Breast epithelium (tissue), 4 donors: ENCODE measurements at places on chromosomes 7 and 10. TPM values are rescaled to one million over a fixed set of nuclear protein-coding genes. Genes with fewer than 3 reads are reported as not detected.
A peak's percentile ranks its signal among the peaks of the same experiment; 100 is the strongest.

The SPOCK2 gene
- 4.5 TPM for total RNA-seq

The HABP2 gene
- 0.66 TPM for total RNA-seq

The ACTR3C gene
- 30.2 TPM for total RNA-seq

The C10orf67 gene
- total RNA-seq = not detected

The CRPPA gene
- 6.0 TPM for total RNA-seq

The CARD11 gene
- total RNA-seq = 0.80 TPM

The ANAPC16 gene
- total RNA-seq = 104 TPM

The SDK1 gene
- total RNA-seq = 18.2 TPM

The INMT gene
- total RNA-seq = 26.2 TPM

The TMEM196 gene
- total RNA-seq = not detected

The ATG9B gene
- 0.44 TPM for total RNA-seq

The PLCE1 gene
- total RNA-seq = 7.0 TPM

The PRTFDC1 gene
- 6.6 TPM for total RNA-seq

The NEUROG3 gene
- not detected for total RNA-seq

The ZNF22 gene
- total RNA-seq = 34.2 TPM

GRCh38 chr10:8563478-8563877 lies 509.0 kb downstream of the GATA3 start:
- DNase-seq = no peak

DNA sequence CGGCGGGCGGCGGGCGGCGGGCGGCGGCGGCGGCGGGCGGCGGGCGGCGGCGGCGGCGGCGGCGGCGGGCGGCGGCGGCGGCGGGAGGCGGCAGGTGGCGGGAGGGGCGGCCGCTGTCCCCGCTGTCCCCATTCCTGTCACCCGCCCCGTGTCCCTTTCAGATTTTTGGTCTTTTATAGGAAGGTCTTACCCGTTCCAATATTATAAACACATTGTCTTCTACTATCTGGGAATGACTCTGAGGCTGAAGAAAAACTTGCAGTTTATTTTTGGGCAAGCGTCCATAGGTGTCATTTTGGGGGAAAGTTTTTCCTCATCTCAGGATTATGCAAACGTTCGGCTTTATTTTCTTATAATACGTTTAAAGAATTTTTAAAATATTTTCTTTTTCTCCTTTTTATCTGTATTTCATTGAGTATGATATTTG lies 578 bp downstream of the ZNF713 start:
- no peak for DNase-seq

DNA sequence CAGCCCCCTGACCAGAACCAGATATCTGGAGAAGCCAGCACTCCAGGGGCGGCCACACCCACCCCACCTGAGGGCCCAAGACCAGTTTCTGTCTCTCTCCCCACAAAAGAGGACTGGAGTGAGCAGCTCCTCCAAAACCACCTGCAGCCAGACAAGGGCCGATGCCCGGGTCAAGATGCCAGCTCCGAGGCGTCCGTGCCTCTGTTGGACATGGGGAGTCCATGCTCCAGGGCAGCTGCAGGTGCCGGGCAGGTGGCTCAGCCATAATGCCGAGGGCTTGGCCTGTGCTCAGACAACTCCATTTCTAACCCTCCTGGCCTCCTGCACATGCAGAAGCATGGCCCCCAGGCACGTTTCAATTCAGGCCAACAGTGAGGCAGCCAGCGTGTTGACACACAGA lies 234.6 kb downstream of the MAD1L1 start:
- no peak for DNase-seq

DNA sequence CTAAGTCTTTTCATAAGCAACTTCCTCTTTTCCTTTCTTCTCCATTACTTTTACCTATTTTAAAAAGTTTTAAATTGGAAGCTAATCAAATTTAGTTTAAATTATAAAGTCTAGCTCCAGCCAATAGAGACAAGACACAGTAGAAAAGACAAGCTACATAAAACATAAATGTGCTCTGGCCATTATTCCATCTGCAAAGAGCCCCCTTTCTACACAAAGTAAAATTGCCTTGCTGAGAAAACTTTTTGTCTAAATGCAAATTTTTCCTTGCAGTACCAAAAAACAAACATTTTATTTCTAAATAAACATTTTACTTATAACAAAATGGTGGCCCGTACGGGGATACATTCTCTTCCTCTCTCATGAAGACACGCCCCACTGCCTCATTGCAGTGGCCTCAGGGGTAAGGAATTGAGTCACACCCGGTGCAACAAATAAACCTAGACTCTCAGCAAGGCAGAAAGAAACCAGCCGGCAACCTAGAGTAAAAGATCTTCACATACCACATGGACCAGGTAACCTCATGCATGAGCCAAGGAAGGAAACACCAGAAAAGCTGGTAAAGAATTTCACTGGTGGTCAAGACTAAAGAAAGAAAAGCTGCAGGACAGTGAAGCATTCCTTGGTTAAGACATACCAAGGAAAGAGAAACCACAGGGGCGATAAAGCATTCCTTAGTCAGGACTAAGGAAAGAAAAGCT lies 71.6 kb upstream of the ZNF746 start:
- DNase-seq = no peak

GRCh38 chr10:48501787-48502771 lies 102.8 kb downstream of the ARHGAP22 start:
- DNase-seq = no peak

DNA sequence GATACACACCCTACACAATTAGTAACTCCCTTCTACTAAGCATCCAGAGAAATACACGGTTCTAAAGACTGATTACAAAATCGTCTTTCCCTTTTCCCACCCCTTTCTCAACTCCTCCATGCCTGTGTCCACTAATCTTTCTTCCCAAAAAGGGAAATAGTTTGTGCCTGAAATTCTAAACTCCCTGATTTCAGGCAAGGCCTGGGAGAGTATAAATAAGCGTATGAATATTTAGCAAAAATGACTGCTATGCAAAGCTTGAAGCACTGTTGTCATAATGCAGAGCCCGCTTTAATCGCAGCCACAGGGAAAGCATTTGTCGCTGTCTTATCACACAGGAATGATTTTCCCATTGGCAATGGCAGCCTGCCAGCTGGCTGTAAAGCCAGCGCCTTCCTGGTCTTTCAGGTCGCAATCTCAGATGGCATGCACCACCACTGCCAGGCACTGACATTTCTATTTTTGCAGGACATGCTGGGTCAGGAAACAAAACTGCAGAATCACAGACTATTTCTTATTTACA lies 142.9 kb upstream of the PCGF5 start:
- DNase-seq = peak; percentile 70

DNA sequence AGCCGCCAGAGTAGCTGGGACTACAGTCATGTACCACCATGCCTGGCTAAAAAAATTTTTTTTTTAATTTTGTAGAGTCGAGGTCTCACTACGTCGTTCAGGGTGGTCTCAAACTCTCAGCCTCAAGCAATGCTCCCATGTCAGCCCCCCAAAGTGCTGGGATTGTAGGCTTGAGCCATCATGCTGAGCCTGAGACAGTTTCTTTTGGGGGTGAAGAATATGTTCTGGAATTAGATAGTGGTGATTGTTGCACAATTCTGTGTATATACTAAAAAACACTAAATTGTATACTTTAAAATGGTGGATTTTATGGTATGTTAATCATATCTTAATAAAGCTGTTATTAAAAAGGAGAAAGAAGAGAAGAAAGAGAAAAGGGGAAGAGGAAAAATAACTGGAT lies 1.5 kb downstream of the CUZD1 start:
- DNase-seq = no peak

GRCh38 chr10:11908536-11908935 lies 85.4 kb downstream of the PROSER2 start:
- no peak for DNase-seq

GRCh38 chr7:32042900-32043299 lies 27.3 kb downstream of the PDE1C start:
- no peak for DNase-seq

DNA sequence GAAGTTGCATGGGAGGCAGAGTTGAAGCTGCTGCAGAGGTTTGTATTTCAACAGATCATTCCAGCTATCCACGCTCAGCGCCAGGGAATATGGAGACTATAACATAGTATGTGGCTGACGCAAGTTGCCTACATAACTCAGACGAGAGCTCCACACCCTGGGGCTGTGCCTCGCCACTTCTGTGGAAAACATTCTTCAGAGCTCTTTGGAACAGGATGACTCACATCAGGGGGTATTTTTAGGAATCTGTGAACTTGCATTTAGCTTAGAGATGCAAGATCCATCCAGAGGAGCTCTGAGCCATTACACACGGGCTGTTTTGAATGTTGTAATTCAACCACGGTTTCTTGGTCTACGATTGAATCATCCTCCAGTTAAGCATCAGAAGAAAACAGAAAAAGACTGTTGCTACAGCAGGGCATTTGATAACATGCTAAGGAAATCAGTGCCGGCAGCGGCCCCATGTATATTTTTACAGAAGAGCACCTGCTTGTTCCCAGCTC lies 481.5 kb upstream of the AKR1E2 start:
- DNase-seq = peak; percentile 57

- DNase-seq = peak; percentile 80
Observed at GRCh38 chr10:78407009-78407711, 373.5 kb downstream of the RPS24 start.

DNA sequence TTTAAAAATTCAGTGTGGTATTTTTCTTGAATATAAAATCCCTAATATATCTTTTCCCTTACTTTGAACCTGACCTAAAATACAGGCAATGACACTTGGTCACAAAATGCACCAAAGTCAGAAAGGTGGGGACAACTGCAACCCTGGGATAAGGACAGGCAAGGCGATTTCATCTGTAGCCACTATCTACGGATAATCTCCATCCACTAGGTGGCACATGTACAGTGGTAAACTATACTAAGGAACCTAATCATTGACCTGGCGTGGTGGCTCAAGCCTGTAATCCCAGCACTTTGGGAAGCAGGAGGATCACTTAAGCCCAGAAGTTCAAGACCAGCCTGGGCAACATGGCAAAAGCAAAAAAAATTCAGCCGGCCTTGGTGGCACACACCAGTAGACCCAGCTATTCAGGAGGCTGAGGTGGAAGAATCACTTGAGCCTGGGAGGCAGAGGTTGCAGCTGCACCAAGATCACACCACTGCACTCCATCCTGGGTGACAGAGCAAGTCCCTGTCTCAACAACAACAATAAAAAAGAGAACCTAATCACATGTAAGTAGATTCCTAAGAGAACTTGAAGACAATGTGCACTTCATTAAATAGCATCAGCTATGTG lies 98.9 kb downstream of the KMT2C start:
- no peak for DNase-seq

DNA sequence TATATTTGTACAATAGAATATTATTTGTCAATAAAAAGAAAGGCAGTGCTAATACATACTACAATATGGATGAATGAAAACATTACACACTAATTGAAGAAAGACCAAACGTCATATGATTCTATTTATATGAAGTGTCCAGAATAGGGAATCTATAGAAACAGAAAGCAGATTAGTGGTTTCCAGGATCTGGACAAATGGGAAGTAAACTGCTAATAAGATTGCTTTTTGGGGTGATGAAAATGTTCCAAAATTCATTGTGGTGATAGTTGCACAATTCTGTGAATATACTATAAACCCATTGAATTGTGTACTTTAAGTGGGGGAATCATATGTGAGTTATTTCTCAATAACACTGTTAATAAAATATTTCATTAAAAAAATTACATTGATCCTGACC lies 78.2 kb upstream of the IFRD1 start:
- no peak for DNase-seq

GRCh38 chr7:131330299-131330698 lies 2.6 kb downstream of the MKLN1 start:
- no peak for DNase-seq

DNA sequence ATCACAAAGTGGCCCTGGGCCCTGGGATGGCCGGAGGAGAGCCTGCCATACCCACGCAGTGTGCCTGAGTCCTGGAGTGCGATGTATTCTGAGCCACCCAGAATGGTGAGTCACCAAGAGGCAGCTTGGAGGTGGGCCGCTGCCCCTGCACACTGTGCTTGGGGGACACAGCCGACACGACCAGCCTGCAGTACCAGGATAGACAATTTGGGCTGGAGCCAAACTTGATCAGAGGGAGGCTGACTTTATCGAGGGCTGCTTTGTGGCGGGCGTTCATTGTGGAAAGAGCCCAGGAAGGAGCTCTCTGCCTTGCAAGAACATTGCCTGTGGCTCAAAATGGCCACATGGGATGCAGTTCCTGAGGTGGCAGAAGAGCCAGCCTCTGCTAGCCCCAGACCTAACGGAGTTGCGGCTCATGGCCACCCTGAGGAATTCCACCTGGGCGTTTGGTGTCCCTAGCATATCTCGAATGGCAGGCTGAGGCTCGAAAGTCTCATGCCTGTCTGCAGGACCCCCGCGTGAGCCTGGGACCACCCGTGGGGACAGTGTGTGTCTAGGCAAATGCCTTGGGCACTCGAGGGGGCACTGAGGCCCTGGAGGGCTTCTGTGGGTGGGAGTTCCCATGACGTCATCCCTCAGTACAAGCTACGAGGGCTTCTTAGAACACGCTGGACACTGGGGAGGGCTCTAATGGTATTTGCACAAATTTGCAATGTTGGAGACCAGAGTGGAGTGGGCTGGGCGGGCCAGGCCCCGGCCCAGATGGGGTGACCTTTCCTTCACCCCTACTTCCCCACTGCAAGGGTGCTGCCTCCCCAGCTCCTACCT lies 79.7 kb downstream of the LHPP start:
- DNase-seq = no peak

- no peak for DNase-seq
Observed at GRCh38 chr10:125130916-125131315, 29.4 kb downstream of the CTBP2 start.

- DNase-seq = no peak
Observed at GRCh38 chr10:113853578-113854012, 287 bp downstream of the DCLRE1A start.

- DNase-seq = peak; percentile 73
Observed at GRCh38 chr7:5425507-5426225, 2.0 kb upstream of the TNRC18 start.

- no peak for DNase-seq
Observed at GRCh38 chr7:143885951-143886350, 16.0 kb downstream of the TCAF1 start.

GRCh38 chr7:123635551-123636359 lies 19.9 kb upstream of the LMOD2 start:
- DNase-seq = no peak

- no peak for DNase-seq
Observed at GRCh38 chr7:64893401-64893800, 9.7 kb upstream of the ZNF273 start.

DNA sequence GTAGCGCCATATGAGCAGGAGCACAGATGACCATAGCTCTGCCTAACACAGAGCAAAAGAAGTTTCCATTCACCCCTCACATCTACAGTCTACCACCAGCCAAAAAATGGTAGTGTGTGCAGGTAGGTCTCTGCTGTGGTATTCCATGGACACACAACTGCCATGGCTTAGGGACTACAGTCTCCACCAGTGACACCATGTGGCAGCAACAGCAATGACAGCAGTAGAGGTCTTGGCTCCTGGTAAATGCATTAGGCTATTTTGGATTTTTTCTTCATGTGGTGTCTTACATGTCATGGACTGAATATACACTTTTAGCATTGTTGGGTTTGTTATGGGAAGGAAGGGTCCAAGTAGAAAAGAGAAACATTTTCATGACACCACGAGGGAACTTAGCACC lies 70.1 kb upstream of the CABCOCO1 start:
- no peak for DNase-seq
